ENCODE measurements at places on chromosomes 3 and 15. TPM values are rescaled to one million over a fixed set of nuclear protein-coding genes. Genes with fewer than 3 reads are reported as not detected.
A peak's percentile ranks its signal among the peaks of the same experiment; 100 is the strongest.

Gene DUOX1
- not detected for polyA plus RNA-seq

DNA sequence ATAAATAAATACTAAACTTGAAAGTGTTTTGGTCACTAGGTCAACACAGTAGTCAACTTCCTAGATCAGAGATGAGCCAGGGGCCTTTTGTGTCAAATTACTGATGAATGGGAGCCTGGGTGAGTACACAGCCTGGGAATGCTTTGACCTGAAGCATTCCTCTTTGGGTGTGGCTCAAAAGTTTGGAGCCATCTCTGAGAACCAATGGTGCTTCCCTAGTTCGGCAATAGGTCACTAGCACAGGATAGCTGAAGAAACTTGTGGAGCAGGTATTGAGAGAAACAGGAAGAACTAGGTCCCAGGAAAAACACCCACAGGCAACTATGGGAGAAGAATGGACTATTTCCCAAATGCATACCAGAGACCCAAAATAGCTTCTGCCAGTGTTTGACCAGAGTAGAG is 56.6 kb upstream of the PLXND1 start:
- no peak for DNase-seq

GRCh38 chr3:69553888-69554287 is 168.0 kb upstream of the FRMD4B start:
- no peak for DNase-seq

- DNase-seq = peak; percentile 16
Observed at GRCh38 chr15:80568876-80569605, 126.1 kb upstream of the ABHD17C start.

- peak; percentile 8 for DNase-seq
Observed at GRCh38 chr3:51686512-51687215, 15.6 kb downstream of the TEX264 start.

Gene NR1I2
- not detected for polyA plus RNA-seq

Gene CD200R1
- polyA plus RNA-seq = 0.05 TPM

- DNase-seq = no peak
Observed at GRCh38 chr3:46492890-46493547, 4.8 kb upstream of the RTP3 start.

DNA sequence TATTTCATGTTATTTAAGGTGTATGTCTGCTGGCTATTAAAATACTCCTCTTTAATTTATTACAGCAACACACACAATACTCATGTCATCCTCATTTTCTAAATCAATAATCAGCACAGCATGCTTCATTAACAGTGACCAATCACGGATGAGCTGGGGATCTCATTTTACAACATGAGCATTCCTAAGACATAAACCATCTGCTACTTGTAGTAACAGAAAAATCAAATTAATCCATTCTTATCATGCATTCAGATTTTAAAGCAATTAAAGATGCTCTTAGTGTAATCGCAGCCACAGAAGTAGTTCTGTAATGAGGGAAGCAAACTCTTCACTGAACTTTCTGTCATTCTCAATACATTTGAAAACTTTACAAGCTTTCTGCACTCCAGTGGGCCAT is 191.1 kb downstream of the TBC1D5 start:
- DNase-seq = no peak

DNA sequence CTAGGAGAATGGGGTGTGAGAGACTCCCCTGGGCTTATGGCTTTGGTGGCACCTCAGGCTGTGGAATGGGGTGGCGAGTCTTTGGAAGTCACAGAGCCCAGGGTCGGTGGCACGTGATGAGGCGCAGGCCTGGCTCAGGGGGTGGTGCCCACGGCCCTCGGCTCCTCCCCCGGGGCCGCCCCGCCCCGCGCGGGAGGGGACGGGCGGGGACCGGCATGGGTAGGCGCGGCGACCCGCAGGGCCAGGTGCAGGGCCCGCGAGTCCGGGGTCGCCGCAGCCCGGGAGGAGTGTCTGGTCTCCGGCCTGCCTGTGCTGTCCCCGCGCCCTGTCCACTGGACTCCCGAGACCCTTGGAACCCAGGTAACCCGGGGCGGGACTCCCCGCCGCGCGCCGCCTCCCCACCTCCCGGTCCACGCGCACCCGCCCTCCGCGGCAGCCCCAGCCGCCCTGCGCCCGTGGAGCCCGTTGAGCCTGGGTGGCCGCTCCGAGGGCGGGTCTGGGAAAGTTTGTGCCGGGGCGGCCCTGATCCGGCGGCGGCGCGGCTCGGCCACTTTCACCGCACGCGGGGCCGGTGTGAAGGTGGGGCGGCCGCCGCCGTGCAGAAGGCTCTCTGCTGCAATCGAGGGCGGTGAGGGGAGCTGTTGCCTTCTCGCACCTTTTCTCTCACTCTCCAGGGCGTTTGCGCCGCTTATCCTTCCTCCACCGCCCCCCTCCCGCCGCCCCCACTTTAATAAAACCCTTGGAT is at the start of gene PAQR5:
Gene PAQR5 (plus strand): TSS at position 216 of the 745 bp plus-strand sequence. CDS start 61,169 bp downstream, outside the sequence.
- no peak for DNase-seq

- DNase-seq = no peak
Observed at GRCh38 chr15:40714144-40714543, 19.2 kb downstream of the RAD51 start.

DNA sequence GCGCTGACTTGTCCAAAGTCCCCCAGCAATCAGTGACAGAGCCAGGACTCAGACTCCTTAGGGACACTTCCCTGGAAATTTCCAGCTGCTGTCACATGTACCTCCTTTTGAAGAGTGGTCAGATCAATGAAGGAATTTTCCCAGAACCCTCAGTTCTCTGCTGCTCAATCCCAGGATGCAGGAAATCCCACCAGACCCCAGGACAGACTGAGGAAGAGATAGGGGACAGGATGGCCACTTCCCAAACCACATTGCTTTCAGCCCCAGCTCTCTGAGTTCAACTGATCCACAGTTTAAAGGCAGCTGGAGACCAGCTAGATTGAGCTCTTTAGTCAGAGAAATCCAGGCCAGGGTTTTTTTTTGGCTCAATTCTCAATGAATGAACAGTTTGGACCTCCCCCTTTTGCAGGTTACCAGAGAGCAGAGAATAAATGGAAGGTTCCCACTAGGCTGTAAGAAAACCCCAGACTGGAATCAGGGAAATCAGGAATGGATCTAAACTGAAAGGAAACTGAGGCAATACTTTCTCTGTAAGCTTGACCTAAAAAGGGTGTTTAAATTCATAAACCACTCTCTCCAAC is 1.5 kb downstream of the CYP1A1 start:
- peak; percentile 46 for DNase-seq

DNA sequence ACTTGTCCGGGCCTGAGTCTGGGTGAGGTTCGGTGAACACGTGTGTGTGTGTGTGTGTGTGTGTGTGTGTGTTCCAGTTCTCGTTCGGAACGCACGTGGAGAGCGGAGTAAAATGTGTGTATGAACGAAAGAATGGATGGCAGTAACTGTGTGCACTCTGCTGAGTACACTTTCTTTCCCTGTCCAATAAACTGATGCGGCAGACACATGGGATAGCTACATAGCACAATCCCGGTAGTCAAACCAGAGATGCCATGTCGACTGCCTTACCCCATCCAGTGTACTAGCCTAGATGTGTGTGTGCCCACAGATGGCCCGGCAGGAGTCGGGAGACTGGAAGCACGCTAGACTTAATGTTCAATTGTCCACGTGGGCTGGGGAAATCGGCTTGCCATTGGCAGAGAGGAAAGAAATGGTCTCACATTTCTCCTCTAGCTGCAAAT is 507 bp upstream of the GOLIM4 start:
- peak; percentile 93 for DNase-seq

Gene SYNPR
- polyA plus RNA-seq = not detected

DNA sequence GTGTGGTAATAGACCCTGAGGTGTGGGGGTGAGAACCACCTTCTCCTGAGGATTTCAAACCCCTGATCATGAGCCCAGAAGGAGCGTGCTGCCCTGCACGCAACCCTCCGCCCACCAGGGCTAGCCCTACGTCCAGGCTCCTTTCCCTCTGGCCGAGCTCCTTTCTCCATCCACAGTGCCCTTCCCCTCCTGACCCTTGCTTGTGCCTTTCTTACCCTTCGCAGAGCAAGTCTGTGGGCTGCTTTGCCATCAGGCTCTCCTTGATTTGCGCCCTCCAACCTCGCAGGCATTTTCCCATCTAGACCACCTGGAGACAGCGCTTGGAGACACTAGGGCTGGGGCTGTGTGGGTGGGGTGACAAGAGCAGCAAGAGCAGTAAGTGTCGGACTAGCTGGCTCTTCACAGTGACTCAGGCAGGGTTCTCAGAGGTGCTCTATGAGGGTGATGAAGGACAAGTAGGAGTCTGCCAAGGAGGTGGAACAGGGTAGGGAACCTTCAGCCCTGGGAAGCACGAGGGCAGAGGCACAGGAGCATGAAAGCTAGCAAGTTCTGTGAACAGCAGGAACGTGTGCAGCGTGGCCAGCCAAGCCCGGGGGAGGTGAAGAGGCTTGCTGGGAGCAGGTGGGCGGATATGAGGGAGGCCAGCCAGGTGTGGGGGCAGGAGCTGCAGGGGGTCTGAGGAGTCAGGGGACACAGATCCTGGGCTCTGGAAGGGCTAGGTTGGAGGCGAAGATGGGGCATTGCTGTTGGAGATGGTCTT is 2.5 kb upstream of the SLC38A3 start:
- no peak for DNase-seq

Gene XCR1
- polyA plus RNA-seq = not detected

Gene NDUFB4
- 278 TPM for polyA plus RNA-seq

DNA sequence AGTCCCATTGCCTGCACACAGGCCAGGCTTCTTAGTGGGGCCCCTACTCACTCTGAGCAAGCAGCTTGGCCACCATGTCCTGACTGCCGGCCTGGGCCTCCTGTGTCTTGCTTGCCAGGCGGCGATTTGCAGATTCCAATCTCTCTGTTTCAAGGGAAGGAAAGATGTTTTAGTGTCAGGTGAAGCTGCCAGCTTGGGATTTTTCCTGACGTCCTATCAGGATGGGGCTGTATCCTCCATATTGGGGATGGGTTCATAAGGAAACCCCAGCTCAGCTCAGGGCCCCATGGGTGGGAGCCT is 8.5 kb downstream of the AMOTL2 start:
- no peak for DNase-seq

GRCh38 chr15:29873947-29874411 is 51.7 kb upstream of the TJP1 start:
- no peak for DNase-seq

Gene TMC3
- polyA plus RNA-seq = not detected

DNA sequence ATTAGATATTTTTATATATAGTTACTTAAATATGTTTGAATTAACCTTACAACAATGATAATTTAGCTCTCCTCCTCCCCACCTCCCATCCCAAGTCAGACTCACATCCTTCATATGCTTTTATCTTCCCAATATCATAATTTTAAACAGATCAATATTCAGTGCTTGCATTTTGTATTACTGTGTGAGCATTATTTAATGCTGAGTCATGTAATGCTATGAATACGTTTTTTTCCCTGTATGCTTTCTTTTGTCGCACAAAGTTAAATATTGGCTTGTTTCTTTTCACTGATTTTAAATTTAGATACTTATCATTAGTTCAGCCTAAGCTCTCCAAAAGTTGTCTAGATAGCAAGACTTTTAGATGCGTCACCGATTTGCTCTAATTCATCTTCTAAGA is 471.6 kb upstream of the SGO1 start:
- DNase-seq = no peak

DNA sequence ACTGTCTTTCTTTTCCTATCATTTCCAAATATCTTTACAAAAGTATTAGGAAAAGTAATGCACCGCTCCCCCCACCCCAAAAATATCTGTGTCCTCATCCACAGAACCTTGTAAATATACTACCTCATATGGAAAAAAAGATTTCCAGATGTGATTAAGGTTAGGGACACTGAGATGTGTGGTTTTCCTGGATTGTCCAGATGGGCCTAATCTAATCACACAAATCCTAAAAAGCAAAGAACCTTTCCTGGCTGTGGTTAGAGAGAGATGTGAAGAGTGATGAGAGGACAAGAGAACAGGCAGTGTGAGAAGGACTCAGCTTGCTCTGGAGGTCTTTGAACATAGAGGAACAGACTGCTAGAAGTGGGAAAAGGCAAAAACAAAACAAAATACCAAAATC is 77.7 kb downstream of the ROBO1 start:
- DNase-seq = no peak

DNA sequence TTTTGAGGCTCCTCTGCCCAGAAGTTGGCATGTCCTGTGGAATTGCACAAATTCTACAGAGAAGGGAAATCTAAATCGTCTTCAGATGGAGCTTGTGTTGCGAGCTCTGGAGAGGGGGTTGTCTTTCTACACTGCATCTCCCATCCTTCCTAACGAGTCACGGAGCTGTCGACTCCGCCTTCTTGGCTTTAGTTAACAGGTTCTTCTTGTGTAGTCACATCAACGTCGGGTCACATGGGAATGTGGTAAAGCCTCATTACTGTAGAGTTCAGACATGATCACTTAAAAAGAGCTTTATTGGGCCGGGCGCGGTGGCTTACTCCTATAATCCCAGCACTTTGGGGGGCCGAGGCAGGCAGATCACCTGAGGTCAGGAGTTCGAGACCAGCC is 60.0 kb downstream of the DNASE1L3 start:
- DNase-seq = no peak

Gene MANF
- 131 TPM for polyA plus RNA-seq

DNA sequence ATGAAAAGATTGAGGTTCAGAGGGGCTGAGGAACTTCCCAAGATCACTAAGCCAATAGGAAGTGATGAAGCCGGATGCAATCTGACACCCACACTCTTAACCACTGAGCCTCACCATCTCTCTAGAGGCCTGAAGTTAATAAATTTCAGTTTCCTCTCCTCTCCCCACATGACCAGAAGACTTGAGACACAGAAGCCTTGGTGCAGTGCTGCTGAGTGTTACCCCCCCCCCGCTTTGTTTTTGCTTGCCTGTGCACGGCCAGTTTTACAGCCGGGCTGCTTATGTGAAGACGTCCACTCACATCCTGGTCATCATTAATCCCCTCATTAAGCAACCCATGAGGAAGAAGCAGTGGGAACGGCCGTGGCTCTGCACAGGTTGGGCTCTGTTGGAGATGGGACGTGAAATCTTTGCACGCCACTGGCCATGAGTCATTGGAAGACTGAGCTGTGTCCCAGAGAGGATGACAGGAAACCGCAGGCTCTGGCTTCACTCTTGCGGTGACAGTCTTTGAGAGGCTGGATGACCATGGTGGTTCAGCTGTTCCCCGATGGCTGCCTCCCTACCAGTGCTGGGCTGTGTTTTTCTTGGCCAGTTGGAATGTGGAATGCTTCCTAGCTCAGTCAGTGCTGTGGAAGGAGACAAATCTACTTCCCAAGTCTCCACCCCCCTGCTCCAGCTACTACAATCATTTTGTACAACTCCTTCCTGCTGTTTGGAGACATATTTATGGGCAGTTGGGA is 232.6 kb upstream of the LRTM1 start:
- DNase-seq = peak; percentile 100

GRCh38 chr3:77786216-77786615 is 746.3 kb downstream of the ROBO2 start:
- no peak for DNase-seq

- no peak for DNase-seq
Observed at GRCh38 chr3:69817988-69818387, 78.7 kb downstream of the MITF start.

DNA sequence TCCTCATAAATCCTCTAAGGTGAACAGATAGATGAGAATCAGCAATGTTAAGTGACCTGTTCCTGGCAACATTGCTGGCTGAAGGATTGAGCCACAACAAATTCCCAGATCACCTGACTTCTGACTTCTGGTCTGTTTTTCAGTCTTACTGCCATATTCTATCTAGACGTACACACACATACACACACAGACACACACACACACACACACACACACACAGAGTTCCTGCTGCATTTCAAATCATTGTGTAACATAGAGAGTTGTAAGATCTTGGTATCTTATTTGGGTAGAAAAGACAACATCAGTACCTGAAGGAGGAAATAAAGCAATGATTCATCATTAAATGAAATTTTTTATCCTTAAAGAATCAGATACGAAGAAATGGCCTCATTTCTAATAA is 342.6 kb downstream of the MFSD1 start:
- no peak for DNase-seq
